Stimulated activated CD4-positive, alpha-beta T cell treated with anti-CD3 and anti-CD28 coated beads, Interleukin-4, amount 100 ng/mL, for 1 hour (primary cell): ENCODE measurements at places on chromosomes 11 and 22.

DNA sequence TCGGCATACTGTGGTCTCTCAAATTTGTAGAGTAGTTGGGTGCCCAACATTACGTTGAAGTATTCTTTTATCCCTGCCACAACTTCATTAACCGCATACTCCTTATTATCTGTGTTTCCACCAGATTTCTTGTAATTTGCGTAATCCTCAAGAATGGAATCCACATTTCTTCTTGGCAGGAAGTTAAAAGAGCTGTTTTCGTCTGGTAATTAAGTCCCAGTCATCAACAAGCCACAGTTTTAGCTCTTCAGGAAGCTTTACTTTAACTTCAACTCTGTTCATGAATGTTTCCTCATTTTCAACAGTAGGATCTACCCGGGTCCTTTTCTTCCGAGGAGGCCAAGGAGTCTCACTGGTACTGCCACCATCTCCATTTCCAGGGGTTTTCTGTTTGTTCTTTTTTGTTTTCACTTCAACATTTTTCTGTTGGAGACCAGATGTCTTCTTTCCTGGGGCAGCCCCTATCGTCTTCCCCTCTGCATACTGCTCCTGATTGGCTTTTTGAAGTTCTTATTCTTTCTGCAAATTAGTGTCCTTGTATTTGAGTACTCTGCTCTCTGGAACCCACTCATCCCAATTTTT is 30.3 kb downstream of the PDE3B start:
- no peak for DNase-seq

- no peak for DNase-seq
Observed at GRCh38 chr11:15280393-15280792, 165.7 kb downstream of the INSC start.

DNA sequence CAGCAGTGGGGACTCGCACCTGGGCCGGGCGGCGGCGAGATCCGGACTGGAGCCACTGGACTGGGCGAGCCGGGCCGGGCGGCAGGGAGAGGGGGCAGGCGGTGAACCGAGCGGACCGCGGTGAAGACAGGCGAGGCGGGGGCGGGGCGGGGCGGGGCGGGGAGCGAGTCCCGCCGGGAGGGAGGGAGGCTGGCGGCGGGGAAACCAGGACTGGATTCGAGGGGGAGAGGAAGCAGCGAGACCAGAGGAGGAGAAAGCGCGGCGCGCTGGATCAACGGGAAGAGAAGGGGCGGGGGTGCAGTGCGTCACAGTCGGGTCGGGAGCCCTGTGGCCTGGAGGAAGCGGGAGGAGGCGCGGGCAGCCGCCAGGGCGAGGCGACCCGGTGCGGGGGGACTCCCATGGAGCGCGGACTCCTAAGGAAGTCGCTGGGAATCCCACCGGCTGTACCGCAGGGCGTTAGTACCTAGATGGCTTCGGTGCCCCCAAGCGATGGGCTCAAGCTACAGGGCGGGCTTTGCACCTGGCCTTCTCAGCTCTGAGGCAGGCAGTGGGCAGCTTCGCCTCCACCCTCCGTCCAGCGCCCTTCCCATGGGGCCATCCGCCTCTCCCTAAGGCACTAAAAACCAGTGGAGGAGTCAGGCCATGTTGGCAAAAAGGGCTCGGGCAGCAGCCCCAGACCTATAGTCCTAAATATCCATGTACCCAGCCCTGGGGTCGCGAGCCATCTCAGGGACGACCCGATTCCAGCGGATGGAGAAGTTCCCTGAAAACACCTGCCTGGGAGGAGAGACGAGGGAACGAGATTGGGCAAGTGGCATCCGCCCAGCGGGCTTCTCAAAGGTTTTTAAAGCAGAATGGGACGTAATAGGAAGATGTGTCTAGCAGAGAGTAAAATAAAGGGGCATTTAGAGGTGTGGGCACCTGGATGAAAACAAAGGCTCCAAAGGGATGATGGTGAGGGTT is at the start of gene TMEM121B:
TMEM121B (minus strand) TSS at position 128 of the 963 bp plus-strand sequence. CDS start 233 bp downstream, outside the sequence.
- peak; percentile 33 for DNase-seq

DNA sequence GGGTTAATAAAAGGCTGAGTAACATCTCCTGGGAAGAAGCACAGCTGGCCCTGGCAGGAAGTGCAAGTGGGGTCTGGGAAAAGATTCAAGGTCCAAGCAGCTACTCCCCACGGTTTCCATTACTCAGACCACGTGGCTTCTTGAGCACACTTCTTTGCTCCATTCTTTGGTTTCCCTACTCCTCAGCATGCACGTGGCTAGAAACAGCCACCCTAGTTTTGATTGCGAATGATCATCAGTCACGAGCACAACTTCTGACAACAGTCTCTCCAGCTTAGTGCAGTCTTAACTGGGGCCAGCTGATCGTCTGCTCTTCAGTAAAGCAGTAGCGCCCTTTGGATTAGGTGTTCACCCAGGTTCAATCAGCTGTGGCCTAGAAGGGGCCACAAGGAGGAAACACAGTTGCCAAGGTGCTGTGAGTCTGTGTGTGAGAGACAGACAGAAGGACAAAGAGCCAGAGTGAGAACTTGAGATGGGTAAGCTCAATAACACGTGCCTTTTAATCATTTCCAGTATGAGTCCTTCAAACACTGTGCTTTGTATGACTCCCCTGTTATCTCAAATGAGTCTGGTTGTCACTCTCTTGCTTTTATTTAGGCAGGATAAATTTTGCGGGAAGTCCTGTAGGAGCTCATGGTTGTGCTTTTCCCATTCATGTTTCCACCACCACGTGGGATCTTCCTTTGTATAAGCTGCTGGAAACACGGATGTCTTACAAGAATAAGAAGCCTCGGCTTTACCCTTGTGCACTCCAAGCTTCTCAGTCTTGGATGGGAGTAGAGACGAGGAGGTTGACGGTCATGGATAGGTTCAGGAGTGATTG is 901 bp upstream of the PARVA start:
- no peak for DNase-seq

DNA sequence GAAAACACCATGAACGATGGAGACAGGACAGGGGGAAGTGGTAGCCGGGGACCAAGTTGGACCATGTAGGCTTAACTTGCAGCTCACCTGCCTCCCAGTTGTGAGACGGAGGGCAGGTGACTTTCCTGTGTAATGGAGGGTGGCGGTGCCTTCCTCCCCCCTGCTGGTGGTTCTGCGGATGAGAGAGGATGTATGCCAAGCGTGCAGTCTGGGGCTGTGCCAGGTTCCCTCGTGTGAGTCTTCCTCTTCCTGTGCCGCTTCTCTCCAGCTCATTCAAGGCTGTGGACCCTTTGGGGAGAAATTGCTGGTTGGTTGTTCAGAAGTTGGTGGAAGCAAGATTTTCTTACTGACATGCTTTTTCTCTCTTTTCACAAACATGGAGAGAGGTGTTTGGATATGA is 35.1 kb downstream of the MPPED1 start:
- DNase-seq: no peak

DNA sequence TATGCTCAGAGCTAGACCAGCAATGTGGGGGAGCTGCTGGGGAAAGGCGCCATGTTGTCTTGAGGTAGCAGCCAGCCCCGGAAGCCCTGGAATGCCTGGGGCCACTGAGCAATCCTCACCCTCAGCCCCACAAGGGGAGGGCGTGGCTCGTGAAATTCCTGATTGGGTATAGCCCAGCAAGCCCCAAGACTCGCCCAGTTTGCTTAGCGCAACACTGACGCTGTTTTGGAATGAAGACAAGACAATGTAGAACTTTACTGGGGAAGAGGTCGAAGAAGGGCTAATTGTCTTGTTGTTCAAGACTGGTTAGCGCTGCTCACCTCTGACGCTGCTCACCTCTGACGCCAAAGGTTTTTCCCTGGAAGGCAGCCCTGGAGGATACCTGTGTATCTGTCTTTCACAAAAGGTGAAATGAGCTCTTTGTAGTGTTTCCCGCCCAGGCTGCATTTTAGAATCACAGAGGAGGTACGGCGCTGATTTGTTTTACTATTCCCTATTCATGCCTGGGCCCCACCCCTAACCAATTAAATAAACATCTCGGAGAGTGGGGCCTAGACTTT is 47.6 kb downstream of the ST3GAL4 start:
- DNase-seq: no peak

DNA sequence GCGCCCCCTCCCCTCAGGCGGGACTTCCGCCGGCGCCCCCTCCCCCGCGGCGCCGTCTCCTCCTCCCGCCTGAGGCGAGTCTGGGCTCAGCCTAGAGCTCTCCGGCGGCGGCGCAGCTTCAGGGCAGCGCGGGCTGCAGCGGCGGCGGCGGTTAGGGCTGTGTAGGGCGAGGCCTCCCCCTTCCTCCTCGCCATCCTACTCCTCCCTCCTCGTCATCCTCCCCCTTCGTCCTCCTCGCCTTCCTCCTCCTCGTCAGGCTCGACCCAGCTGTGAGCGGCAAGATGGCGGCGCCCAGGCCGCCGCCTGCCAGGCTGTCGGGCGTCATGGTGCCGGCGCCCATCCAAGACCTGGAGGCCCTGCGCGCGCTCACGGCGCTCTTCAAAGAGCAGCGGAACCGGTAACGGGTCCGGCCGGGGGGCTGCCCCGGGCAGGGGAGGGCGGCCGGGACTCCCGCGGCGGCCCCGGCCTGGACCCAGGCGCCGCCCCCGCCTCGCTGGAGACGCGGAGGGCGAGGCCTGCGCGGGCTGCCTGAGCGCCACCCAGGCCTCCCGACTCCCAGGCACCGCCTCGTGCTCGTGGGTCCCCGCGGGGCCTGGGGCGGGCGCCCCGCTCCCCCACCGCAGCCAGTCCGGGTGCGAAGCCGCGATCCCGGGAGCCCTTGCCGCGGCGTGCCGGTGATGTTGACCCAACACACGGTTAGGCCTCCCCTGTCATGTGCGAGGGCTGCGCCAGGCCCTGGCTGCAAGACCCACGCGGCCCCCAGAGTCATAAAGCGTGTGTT is at the start of gene ATXN10:
ATXN10 (plus strand) TSS at position 52 of the 781 bp plus-strand sequence; CDS start at position 282, 230 bp downstream.
- peak; percentile 77 for DNase-seq

GRCh38 chr11:42337786-42338455 is 878.5 kb upstream of the LRRC4C start:
- no peak for DNase-seq

DNA sequence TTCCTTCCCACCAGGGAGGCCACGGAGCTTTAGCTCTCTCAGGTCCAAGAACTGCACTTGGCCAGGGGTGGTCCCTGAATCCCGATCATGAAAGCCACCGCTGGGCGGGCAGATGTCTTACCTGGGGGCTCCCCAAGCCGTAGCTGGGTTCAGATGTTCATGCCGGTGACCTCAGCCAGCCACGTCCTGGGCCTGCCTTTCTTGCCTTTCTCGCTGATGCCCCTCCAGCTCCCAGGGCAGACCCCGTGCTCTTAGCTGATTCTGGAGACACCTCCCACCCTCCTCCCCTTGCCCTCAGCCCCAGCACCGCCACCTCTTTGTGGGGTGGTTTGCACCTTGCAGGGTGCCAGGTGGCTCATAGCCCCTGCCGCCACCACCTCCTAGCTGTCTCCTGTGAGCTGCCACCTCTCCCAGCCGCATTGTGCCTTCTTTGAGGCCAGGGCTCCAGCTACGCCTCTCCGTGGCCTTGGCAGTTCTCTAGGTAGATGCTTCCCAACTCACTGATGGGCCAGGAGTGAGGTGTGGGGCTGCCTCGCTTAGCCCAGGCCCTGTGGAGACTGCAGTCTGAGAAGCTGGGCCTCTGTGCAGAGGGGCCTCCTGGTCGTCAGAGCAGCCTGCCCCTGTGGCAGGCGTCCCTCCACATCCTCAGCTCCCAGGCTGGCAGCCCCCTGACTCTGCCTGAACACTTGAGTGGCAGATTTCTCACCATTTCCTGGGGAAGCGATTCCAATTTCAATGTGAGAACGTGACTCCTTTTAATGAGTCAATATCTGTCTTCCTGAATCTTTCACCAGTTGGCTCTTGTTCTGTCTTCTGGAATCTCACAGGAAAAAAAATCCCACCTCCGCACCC is 97.6 kb upstream of the B3GAT1 start:
- DNase-seq: no peak

- no peak for DNase-seq
Observed at GRCh38 chr22:47576908-47577307, 814.5 kb downstream of the TBC1D22A start.

DNA sequence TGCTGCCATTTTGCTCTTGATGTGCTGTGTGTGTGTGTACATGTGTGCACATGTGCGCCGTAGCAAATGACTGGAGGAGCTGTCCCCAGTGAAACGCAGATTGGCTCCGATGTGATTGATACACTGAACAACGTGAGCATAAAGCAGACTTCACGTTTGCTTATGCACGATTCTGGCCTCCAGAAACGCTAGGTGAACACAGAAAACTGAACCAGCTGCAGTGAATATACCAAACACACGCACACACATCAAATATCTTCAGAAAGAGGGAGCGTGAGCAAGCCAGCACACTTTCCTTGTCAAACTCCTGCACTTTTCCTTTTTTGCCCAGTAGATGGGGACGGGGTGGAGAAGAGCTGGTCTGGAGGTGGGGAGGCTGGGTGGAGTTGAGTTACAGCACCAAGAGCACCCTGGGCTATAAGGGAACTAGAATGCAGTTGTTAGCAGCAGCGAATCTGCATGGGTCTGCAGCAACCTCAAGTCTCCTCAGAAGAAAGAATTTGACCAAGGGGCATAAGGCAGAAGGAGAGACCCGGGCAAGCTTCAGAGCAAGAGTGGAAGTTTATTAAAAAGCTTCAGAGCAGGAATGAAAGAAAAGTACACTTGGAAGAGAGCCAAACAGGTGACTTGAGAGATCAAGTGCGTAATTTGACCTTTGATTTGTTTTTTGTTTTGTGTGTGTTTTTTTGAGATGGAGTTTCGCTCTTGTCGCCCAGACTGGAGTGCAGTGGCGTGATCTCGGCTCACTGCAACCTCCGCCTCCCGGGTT is 77.8 kb upstream of the CADM1 start:
- DNase-seq: no peak

GRCh38 chr22:45008186-45008681 is 1.6 kb downstream of the PHF21B start:
- DNase-seq: peak; percentile 8

DNA sequence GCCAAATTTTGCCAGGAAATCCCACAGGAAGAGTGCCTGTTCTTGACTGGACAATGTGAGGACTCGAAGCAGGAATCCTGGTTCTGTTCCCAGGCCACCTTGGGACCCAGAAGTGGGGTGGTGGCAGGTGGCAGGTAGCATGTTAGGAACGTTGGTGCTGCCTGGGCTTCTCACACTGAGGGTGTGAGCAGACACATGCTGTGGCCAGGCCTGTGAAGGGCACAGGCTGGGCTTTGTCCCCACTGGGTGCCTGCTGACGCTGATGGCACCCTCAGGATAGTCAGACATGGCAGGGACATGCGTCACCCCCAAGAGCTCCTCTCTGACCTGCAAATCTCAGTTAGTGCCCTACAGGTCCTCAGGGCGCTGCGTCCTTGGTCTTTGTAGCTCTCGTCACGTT is 21.1 kb upstream of the NECTIN1 start:
- DNase-seq: no peak

DNA sequence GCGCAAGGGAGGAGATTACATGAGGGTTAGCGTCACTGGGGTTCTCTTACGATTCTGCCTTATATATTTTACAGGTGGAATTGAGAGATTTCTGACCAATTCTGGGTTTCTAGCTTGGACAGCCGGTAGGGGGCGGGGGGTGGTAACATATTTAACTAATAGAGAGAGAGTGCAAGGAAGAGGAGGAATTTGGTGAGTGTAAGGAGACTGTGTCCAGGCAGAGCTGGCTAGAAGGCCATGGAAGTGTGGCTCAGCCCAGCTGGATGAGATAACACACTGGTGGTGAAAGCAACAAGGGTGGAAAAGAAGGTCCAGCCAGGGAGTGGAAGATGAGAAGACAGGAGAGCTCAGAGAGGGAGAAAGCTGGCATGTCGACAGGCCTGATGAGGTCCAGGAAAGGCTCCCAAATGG is 56.5 kb downstream of the ST3GAL4 start:
- no peak for DNase-seq
